BJ (cell line): ENCODE measurements at places on chromosomes 3 and 15.

- no peak for DNase-seq
Measured at GRCh38 chr3:113234028-113234427, 22.7 kb downstream of the BOC start.

GRCh38 chr15:32870240-32871033, 152.6 kb downstream of the GREM1 start:
- DNase-seq, result peak; percentile 90

GRCh38 chr3:44509393-44509921, 32.0 kb upstream of the ZNF445 start:
- DNase-seq, result no peak

GRCh38 chr3:123705488-123706285, 120.8 kb upstream of the HACD2 start:
- DNase-seq, result no peak

DNA sequence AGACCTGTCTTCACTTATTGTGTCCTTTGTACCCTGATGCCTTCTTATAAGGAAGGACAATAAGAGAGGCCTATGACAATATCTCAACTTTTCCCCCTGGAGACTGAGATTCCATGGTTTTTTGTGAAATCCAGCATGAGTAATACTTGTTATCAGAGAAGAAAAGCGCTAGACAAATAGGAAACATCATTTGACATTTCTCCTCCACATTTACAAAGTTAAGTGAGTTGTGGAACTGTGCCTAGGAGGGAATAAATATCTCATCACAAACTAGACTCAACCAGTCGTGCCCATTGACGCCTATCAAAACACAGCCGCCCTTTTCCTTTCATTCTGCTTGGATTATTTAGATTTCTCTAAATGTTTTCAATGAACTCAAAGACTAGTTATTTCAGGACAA, 253.1 kb downstream of the MECOM start:
- DNase-seq, result no peak

DNA sequence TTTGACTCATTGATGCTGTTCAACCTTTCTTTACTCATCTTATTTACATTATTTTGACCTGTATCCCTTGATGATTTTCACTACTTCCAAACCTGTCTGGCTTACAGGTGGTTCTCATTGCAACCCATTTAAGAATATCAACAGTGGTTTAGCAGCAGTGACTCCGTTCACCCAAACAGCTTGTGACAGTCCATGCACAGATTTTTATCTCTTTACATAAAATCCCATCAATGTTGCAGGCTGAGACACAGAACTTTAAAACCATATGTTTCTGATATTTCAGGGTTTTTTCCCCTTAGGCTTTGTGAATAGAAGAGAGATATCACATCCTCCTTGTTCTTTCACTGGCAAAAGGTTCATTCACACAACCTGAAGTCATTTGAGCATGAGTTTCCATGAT, 149.1 kb upstream of the CDIN1 start:
- no peak for DNase-seq
